ENCODE measurements at places on chromosomes 3 and 15.

DNA sequence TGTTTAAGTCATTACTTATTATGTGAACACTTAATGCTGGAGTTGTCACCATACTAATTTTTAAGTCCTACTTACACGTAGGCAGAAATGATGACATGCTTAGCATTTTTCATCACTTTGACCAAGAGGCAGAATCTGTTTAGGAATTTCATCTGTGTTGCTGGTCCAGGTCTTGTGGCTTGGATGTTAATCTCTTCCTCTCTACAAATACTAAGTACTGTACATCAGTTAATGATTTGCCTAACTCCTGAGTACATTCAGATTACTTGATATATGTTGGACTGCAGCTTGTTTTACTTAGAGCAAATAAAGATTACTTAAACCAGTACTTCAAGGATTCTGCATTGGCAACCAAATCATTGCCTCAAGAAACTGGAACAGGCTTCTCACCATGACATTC is 8.6 kb downstream of the SNRK start:
- no peak for DNase-seq

GRCh38 chr15:56058986-56059385 is 65.6 kb upstream of the NEDD4 start:
- DNase-seq, result no peak

- no peak for DNase-seq
Observed at GRCh38 chr3:120614765-120615164, 18.6 kb downstream of the NDUFB4 start.

DNA sequence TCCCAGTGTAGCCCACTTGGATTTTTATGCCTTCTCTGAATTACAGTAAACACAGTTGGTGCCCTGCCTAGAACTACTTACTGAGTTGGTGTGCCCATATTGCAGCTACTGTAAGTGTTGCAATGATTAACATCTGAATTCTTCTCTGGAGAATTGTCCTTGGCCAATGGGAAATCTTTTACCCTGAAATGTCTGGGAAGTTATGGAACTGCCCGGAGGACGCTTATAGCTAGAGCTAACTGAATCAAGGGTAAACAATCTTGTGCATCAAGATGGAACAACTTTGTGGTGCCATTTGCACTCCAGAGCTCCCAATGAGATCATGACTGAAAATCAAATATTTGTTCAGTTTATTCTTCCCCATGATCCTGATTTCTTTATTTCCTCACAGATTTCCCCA is 246.7 kb upstream of the CBLB start:
- no peak for DNase-seq

- DNase-seq, result no peak
Observed at GRCh38 chr15:70535955-70536338, 227.4 kb downstream of the UACA start.

- no peak for DNase-seq
Observed at GRCh38 chr15:88896333-88897033, 1.1 kb upstream of the HAPLN3 start.

DNA sequence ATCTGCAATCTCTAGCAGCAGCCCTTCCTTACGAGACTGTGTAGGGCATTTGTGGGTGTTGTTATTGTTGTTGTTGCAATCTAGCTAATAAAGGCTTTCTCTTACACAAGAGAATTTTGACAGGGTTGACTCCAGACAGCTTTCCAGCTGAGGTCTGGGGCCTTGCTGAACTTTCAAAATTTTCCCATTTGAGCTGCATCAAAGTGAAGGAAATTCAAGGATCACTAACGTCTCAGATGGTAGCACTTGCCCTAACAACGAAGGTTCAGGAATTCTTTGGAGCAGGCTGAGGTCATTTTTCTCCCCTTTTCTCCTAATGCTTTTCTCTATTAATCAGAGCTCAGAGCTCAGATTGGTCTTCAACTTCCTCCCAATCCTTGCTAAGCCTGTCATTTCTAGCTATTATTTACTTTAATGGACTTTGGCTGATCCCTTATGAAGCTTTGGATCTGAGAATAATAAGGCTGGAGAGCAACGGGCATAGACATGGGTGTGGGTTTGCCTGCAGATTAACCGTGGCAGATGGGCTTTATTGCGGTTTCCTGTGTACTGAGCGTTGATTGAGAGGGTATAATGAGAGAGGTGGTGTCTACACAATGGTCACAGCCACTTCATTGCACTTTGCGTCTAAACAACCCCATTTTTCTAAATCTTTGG is 614.0 kb upstream of the AGTR1 start:
- no peak for DNase-seq

GRCh38 chr3:196138482-196139254 is 56.8 kb upstream of the TFRC start:
- no peak for DNase-seq

GRCh38 chr3:64495781-64496334 is 191.9 kb downstream of the ADAMTS9 start:
- no peak for DNase-seq

DNA sequence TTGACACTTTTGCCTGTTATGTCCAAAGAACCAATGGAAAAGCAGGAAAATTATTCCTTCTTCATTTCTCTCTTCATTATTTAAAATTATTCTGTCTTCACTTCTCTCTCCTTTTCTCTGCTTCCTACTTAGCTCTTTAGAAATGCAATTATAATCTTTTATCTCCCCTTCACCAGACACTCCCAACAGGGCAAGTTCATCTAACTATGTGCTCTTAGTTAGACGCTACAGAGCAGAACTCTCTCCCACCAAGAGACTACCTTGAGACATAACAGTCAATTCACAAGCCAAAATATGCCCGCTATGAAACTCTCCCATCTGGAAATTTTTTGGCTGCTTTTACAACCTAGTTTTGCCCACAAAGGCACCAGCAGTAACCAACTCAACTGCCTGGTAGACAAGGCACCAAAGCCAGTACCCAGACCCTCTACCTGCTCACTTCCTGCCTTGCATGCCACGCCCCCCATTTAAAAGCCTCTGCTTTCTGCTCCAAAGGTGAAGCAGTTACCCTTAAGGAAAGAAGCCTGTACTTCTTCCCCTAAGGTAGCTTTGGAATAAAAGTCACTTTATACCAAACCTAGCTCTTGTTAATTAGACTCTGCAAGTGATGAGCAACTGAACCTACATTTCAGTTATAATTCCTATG is 28.1 kb downstream of the CCRL2 start:
- DNase-seq, result no peak

DNA sequence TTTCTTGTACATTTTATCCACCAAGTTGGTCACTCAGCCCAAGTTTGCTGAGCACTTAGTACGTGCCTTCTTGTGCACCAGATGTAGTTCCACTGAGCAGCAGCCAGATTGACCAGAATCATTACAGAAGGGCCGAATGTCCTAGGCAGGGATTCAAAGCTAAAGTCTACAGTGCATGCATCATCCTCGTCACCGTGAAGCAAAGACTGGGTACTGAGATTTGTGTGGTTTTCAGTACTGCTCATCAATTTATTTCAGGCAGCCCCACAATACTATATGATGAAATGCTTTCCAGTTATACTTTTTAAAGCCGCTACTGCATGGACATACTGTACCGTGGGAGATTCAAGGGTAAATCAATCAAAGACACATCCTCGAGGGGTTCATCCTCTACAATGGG is 227.0 kb downstream of the ARRDC4 start:
- no peak for DNase-seq

- no peak for DNase-seq
Observed at GRCh38 chr3:32026593-32026992, 45.0 kb downstream of the ZNF860 start.

- DNase-seq, result no peak
Observed at GRCh38 chr3:20999661-21000060, 751.3 kb downstream of the ZNF385D start.

DNA sequence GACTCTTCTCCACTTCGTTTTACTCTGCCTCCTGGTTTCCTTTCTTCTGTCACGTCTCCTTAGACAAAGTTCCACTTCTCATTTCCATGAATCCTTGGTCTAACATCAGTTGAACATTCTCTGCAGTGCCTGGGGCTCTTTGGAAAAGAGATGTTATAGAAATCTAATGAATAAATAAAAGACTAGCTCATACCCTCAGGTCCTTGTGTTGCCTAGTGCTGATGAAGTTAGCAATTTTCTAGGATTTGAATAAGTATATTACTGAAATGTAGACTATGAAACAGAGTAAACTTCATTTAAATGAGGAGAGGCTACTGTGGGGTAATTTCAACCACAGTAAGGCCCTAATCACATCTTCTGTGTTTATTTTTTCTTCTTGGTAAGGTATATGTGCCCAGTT is 146.9 kb upstream of the CADPS start:
- no peak for DNase-seq

DNA sequence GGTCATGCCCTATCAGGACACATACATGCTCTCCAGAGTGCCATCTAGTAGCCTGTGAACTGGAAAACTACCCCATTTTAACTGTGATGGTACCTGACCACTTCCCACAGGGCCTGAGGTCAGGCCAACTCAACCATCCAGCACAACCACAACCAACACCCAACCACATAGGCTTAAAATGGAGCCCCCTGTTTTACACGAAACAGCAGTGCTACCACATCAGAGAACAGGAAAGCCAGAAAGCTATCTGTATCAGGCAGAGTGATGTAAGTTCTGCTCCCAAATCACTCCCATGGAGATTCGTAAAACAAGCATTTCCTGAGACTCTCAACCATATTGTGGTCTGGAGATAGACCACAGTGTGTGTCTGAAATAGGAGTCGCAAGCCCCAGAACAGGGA is 1017.3 kb upstream of the EPHA6 start:
- DNase-seq, result no peak

GRCh38 chr3:28986922-28987321 is 293.9 kb upstream of the RBMS3 start:
- DNase-seq, result no peak

DNA sequence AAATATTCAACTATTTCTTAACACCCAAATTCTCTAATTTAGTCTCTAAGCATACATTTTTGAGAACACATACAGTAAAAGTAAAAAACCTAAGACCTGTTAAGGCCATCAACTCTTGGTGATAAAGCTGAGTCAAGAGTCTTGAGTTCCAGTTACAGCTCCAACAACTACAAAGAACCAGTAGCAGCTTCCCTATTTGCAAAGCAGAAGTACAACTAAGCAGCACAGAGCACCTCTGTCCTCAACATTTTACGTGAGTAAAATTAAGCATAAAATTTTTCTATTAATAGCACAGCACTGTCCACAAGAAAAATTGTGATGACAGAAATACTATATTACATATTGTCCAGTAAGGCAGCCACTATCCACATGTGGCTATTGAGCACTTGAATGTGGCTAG is 4.4 kb downstream of the PCOLCE2 start:
- no peak for DNase-seq

DNA sequence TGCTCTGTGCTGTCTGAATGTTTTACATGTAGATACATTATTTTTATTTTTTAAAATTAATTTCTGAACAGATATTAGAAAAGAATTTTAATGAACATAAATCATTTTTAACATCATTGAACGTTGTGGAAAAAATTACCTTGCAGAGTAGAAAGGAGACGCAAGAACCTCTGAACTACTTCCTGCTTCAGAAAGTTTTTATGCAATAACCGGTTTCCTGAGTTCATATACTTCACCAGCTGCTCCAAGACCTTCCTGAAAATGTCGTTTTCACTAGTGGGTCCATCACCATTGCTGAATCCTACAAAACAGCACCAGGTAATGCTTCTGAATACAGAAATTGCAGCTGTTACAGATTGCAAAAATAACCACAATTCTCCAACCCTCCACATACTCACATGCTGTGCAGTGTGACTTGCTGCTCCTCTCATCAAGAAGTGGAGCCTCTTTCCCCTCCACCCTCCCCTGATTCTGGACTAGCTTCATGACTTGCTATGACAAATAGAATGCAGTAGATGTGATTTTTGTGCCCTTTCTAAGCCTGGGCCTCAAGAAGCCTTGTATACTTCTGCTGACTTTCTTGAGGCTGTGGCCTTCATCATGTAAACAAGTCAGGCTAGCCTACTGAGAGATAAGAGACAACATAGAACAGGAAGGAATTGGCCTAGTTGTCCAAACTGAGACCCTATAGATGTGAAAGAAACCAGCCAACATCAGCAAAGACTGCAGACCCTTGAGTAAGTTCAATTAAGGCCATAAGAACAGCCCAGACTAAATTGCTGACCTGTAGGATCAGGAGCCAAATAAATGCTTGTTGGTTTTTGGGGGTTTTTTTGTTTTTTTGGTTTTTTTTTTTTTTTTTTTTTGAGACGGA is 80.4 kb downstream of the TRANK1 start:
- DNase-seq, result no peak

DNA sequence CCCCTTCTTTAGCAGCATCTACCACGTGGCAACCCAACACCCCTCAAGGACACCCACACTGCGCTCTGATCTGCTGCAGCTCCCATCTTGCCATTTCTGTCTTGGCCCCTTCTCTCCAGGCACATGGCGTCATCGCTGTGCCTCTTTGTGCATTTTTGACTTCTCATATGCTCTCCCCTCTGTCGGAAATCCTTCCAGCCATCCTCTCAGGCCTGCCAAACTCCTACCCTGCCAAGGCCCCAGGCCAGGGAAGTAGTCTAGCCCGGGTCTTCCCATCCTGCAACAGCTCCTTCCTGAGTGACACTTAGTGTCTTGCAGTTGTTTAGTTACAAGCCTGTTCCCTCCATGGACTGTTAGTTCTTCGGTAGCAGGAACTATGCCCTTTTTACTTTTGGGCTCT is 34.0 kb upstream of the CTXND1 start:
- no peak for DNase-seq

GRCh38 chr15:69595009-69595791 is 142.6 kb downstream of the RPLP1 start:
- no peak for DNase-seq

DNA sequence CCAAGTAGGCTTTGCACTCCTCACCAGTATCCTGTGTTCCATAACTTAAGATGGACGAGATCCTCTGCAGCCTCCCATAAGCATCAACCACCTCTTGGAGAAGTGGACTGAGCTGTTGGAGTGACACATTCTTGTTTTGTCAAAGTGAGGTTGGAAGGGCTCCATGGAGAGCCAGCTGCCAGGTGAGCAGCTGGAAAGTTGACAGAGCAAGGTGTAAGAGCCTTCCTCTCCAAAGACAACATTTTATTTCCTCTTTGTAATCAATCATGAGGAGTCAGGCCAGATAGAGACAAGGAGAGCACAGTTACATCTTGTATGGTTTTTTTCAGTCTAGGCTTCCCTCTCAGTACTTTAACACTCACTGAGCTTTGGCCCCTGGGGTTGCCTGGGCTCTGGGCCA is 5.1 kb downstream of the ABI3BP start:
- DNase-seq, result no peak

DNA sequence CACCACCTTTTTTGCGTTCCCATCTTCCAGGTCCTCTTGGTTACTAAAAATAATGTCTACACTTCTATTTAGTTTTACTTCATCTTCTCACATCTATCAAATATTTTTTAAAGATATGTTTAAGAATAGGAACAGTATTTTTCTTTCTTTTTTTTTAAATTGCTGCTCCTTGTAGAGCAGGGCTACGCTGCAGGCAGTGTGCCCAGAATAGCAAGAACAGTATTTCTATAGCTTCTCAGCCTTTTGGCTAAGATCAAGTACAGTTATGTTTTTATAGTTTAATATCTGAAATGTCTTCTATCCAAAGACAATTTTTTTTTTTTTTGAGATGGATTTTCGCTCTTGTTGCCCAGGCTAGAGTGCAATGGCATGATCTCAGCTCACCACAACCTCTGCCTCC is 73.0 kb downstream of the MYO9A start:
- DNase-seq, result no peak

- DNase-seq, result no peak
Observed at GRCh38 chr3:10432931-10433330, 72.5 kb downstream of the ATP2B2 start.

- no peak for DNase-seq
Observed at GRCh38 chr15:98870788-98871187, 136.8 kb downstream of the PGPEP1L start.
